ENCODE measurements at places on chromosomes 12 and 14.

DNA sequence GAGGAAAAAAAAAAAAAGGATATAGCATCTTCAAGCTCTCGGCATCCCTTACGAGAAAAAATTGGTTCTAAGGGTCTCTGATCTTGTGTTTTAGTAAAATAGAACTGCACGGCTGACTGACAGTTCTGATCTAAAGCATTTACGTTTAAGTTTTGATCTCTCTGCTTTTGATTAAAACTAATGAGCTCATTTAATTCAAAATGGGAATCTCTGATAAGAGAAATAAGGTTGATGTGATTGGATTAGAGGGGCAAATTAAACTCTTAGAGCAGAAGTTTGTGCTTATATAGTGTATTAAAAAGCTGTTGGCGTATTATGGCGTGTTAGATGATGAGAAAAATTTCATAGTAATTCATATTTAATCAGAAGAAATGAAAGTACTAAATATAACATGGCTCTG, 217.6 kb downstream of the EGLN3 start:
- DNase-seq, result no peak

DNA sequence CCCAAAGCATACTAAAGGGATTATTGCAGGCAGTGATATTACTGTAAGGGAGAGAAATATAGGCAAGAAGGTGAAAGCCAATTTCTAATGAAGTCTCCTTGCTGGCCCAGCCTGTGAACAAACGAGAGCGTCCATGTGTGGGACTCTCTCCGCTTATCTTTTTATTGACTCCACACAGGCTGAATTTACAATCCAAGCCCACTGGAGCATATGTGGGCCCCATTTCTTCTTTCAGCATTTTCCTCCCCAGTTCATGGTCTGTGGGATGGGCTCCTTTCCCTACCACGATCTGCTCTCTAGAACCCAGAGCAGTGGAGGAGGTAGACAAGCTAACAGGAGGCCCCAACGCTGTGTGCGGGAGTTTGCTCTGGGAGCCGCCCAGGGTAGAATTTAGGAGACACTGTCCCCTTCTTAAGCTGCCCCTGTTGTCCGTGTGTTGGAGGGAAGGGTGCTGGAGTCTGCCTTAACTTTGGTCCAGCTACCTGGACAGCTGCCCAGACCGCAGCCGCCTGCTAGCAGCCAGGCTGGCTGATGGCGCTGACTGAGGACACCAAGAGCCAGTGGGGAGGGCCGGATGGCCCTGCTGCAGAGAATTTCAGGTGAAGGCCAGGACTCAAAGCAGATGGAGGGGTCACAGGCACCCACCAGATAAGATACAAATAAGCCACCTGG, 3.2 kb upstream of the HOXC11 start:
- DNase-seq, result no peak

- DNase-seq, result no peak
Observed at GRCh38 chr12:127711108-127711507, 555.9 kb upstream of the TMEM132C start.

DNA sequence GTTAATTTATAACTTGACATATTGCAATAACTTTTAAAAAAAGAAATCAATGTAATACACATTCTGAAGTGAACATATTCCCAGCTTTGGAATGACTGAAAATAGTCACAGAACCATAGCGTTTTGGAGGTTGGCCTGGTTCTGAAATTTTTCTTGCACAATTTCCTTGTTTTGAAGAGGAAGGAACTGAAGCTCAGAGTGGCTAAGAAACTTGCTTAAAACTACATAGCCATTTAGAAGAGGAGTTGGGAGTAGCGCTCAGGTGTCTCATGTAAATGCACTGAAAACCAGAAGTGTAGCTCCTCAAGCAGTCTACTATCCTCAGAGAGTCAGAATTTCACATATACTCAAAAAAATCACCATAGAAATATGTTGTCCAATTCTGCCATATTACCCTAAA, 41.2 kb downstream of the SLC38A1 start:
- no peak for DNase-seq

GRCh38 chr14:51277753-51278415, 37.8 kb downstream of the TMX1 start:
- DNase-seq, result no peak

DNA sequence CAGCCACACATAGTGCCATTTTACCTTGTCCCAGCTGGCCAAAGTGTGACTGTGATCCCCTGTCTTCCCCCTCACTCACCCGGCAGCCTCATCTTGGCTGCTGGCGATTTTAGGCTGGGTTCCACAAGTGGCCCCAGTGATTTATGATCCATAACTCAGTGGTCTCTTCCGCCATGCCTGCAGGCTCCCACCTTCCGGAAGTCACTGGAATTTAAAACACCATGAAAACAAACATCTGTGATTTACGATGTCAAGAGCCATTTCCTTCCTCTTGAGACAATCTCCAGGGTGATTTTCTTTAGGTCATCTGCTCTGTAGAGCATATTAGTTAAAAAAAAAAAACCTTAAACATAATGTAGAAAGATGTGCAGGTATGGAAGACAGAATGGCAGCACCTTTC, 282.3 kb downstream of the CACNA1C start:
- no peak for DNase-seq

- no peak for DNase-seq
Observed at GRCh38 chr12:112590281-112590680, 171.5 kb downstream of the PTPN11 start.

DNA sequence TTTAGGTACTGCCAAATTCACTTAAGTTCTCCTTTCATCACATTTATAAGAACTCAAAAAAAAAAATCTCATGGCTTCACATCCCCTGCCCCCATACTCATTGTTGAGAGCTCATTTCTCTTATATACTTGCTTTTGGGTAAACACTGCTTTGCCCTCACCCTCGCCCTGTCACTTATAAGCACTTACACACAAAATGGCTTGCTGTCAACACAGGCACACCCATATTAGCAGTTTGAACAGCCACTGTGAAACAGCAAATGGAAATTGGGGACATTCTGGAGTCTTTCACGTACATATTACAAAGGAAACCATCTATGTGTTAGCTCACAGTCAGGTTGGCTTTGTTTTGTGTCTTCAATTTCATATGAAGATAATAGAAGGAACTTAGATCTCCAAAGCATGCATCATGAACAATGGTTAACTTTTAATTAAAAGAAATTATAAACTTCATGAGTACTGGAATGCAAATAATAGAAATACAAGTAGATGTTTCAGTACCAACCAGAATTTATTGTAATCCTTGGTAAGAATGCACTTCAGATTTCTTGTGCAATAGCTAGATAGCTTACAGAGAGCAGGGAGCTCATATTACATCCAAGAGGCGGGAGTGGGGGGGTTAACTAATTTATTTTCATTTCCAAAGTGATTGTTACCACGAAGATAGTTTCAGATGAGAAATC, 272.2 kb downstream of the ALG10B start:
- DNase-seq, result no peak

DNA sequence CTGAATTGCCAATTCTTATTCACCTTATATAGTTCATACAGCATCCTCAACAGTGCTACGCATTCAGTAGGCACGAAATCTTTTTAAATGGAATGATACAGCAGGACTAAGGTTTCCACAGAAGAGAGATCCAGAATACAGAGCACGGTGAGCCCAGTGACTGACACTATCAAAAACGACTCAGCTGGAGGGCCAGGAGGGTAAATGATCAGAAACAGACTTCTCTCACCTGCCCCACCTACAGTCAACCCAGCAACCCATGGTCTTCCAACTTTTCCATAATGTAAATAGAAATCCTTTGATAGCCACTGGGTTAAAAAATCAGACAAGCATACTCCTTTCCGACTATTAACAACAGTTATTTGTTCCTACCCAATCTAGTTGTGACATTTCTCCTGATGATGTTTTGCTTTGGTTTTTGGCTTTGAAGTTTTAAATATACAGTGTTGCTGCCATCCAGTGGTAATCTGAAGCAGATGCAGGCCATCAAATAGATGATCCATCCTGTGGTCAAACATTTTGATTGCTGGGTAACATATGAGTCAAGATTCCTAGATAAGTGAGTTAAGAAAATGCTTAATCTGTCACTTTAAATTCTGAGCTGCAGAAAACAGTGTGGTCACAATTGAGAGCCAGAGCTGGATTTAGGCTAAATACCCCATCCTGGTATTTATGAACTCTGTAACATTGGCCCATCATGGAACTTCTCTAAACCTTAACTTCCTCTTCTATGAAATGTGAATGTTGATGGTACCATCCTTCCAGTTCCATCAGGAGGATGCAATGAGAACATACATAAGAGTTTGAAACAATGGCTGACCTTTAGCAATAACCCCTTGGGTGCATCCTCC, 42.0 kb downstream of the GPHB5 start:
- DNase-seq, result no peak

DNA sequence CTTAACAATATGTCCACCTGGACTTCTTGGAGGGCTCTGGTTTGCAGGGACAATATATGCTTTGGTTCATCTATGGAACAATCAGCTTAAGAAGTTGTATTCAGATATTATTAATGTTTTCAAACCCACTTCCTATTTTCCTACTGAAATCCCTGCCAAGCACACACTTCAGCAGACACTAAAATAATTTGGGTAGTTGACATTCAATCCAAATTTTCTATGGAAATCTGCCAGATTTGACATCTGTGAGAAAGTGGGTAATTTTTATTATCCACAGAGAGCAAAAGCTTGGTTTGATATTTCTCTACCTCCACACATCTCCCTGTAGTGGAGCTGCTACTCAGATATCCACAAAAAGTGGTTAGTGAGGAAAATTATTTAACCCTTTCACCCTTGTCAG, 378.8 kb upstream of the SOX5 start:
- DNase-seq, result no peak

DNA sequence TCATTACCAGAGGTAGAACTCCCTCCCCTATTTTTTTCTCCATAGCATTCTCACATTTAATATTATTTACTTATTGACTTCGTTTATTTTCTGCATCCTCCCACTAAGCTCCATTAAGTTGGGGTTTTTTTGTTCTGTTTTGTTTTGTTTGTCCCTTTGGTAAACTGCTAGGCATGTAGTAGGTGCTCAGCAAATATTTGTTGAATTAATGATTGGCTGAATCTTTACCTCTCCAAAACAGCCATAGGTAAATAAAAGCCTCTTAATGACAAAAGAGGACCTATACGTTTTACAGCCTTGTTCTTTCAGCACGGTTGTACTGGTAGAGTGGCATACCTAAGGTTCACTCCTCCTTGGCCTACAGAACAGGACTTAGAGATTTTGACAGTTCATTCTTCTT, 52.0 kb downstream of the PRORP start:
- no peak for DNase-seq

DNA sequence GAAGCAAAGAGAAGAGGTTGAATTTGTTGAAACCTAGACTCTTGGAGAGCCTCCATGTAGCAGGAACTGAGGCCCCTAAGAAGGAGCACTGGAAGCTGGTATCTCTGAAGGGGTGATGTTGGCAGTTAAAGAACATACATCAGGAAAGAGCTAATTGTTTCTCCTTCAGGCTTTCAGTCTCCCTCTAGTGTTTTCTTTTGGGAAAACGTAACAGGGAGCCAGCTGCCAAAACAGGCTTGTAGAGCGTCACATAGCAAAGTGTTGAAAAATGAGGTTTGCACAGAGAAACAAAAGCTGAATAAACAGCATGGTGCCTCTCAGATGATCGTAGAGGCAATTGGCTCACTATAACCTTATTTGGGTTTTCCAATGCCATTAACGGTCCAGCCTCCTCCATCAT, 46.9 kb upstream of the CAND1 start:
- DNase-seq, result no peak

- no peak for DNase-seq
Observed at GRCh38 chr14:101357038-101357437, 204.3 kb upstream of the DIO3 start.

- DNase-seq, result no peak
Observed at GRCh38 chr12:18752280-18752920, 14.5 kb downstream of the CAPZA3 start.

GRCh38 chr14:42715316-42715715, 1108.6 kb downstream of the LRFN5 start:
- DNase-seq, result no peak

DNA sequence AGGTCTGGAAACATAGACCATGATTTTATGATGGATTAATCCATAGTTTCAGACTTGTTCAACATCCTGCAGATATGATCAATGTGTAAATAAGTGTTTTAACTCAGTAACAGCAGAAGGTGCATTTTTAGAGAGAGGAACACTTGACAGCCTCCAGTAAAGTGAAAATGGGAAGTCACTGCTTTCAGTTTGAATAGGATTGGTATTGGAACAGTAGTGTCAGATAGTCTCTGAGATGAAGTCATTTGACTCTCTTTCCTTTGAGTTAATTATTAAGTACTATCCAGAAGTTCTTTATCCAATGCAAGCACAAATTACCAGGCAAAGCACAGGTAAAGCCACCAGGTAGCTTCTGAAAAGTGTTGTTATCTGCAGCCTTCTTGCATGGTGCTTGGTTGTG, 14.5 kb upstream of the NAV3 start:
- no peak for DNase-seq

DNA sequence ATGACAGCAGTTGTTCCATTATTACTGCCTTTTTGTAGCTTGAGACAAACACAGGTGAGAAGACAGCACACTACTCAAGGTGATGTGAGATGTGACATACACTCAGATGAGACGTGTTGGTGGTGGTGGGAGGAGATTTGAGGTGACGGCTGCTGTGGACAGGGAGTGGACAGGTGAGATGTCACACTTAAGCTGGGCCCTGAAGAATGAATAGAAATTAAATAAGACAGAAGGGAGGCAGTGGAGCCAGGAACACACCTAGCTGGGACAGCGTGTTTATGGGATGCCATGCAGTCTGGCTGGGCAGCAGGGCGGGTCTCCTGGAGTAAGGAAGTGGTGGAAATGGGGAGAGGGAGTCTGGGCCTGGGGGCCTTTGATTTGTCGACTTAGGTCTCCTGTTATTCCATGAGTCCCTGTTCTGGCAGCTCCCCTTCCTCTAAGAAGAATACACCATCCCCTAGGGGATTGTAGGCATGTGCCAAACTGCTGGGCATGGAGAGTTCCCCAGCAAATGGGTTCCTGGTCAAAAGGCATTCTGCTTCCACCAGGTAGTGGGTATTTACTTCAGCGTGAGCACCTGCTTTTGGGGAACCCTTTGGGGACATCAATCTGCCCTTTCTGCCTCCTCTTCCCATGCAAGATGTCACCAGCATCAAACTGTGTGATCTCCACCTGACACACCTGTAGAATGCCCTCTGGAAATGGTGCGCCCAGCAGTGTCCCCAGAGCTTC, 71.2 kb upstream of the ESRRB start:
- no peak for DNase-seq

DNA sequence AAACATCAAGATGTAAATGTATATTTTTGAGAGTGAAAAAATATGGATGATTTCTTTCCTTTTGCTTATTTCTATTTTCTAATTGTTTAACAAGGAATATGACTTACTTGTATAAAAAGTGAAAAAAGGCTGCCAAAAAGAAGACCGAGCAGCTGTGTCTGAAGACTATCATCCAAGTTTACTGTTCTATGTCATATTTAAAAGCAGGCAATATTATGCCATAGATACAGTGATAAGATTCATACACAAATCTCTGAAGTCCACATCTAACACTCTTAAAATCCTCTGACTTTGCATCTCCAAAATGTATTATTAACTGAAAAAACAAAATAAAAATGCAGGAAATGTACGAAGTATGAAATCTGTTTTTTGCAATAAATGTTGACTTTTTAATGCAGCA, 109.1 kb downstream of the SEC23A start:
- DNase-seq, result no peak
